ENCODE measurements at places on chromosomes 2 and 18. TPM values are rescaled to one million over a fixed set of nuclear protein-coding genes. Genes with fewer than 3 reads are reported as not detected.

GPR39 gene
- 3.3 TPM for polyA plus RNA-seq

SERPINB2 gene
- 0.10 TPM for polyA plus RNA-seq

SLC35F6 gene
- polyA plus RNA-seq, result 15.8 TPM

FEV gene
- polyA plus RNA-seq, result not detected

STK11IP gene
- polyA plus RNA-seq, result 31.2 TPM

UGT1A7 gene
- 0.07 TPM for polyA plus RNA-seq

CXXC1 gene
- 74.6 TPM for polyA plus RNA-seq

DNA sequence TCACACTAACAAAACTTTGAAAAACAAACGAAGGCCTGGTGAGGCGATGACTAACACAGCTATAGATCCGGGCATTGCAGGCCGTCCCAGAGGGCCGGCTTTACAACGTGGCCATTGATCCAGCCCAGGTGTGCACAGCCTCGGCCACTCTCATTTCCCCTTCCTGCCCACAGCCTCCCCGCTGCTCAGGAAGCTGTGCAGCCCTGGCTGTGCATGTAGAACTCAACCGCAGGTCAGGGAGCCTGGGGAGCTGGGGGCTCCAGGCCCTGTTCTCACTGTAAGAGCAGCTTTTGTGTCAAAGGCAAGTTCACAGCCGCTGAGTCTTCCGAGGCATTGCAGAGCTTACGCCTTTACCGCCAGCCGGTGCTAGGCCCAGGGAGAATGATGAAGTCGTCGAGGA, 87.2 kb downstream of the LONRF2 start:
- no peak for DNase-seq

DNA sequence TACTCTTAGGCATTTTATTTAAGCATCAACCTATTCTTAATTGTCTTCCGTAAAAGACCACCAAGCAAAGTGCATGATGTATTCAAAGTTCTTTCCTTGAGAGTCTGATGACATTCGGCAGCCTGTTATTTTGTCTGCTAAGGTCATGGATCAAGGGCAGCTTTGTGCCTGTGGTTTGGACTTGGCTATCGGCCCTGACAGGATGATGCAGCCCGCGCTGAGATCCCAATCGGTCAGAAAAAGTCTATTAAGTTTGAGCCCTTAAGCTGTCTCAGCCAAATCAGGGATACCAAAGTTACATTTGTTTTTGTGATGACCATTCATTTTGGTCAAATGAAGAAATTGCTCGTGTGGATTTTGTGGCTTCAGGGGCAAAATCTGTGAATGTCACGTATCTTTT, 718.9 kb upstream of the FANCL start:
- no peak for DNase-seq

DNA sequence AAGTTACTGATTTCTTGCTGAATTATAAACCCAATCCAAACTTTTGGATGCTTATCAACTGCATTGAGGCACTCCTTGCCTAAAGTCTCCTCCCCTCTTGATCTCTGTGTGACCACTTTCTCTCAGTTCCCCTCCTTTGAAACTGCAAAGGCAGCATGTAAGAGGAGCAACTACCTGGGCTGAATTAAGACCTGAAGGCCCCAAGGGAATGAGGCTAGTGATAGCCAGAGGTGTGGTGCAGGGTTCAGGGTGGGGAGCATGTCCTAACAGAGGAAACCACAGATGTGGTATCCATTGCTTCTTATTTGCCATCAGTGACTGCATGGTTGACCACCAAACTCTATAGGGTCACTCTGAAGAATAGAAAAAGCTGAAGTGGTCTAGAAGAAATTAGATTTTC, 557.9 kb downstream of the TNS1 start:
- DNase-seq, result no peak

DNA sequence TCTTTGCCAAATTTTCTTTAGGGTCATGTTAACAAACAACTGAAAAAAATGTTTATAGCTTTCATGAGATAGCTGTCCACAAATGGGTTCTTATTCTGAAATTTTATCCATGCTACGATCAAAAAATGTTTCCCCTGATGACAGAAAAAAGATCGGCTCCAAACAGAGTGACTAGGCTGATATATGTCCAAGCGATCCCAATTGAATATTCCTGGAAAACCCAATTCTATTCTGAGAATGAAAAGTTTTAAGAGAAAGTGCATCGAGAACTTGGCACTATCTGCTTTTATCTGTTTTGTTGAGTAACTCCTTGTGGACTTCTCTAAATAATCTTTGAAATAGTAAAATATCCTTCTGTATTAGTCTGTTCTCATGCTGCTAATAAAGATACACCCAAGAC, 19.1 kb downstream of the KCNE4 start:
- DNase-seq, result no peak

DNA sequence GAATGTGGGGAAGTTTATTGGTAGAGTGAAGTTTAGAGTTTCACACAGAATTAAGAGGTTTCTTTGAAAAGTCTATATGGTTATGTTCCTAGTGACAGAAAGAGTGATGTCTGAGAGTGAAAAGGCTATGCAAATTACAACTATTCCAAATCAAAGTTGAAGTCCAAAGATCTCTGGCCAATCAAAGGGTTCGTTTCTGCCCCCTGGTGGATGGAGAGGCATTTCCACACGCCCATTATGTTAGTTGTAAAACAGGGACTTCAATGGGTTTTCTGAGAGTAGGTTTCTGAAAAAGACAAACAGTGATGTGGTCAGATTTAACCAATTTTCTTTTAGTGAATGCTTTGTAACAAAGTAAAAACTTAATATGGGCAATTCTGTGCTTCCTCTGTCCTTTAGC, 441.5 kb upstream of the POU3F3 start:
- no peak for DNase-seq

DNA sequence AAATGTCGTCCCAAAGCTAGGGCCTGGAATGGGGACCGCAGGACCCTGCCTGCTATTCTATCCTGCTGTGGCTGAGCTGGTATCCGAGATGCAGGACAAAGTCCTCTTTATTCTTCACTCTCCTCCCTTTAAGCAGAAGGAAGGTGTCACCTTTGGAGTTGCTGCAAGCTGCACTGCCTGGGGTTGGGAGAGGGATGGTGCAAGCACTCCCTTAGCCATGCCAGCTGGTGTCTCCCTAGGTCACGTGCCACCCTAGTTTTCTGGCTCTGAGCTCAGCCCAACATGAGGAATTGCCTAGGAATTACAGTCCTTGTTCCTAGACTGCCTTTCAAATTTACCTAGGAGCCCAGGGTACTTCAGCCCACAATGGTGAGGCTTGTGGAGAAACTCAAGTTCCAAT, 21.4 kb upstream of the FAM228A start:
- no peak for DNase-seq

DNA sequence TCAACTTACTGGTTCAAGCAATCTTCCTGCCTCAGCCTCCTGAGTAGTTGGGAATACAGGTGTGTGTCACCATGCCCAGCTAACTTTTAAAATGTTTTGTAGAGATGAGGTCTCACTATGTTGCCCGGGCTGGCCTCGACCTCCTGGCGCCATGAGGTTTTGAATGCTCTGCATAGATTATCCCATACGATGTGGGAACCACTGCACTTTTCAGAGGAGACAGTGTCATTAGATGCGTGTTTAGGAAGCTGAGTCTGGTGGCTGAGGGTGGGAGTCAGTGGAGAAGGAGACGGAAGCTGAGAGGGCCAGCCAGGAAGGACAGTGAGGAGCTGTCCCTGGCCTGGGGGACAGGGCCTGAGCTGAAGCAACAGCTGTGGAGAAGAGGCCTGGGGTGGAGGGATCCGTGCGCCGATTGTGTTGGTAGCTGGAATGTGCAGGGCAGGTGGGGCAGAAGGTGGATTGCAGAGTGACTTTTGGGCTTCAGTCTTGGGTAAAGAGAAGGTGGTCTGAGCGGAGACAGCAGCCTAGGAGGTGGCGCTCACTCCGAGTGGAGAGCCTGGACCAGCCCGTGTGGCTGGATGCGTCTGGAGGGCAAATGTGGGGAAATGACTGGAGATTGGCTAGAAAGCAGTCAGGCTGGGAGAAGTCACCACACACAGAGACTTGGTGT, 68.0 kb downstream of the LDLRAD4 start:
- DNase-seq, result no peak

- DNase-seq, result no peak
Observed at GRCh38 chr2:144201868-144202468, 318.0 kb downstream of the ZEB2 start.

- DNase-seq, result no peak
Observed at GRCh38 chr2:9266711-9267110, 60.1 kb downstream of the ASAP2 start.

DNA sequence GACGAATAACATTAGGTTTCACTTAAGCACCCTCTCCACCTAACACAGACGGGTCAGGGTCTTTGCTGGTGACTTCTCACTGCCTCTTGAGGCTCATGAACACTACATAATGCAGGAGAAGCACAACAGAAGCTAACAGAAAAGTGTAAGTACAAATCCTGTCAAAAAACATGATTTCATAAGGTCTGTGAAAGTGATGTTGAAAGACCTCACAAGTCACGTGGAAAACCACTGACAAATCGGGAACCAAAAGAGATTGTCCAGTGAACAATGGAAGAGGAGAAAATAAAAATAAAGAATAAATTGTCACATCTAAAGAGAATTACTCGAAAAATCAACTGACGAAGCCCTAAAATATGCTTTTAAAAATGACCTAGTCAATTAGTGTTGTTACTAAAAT, 14.0 kb downstream of the PSD4 start:
- no peak for DNase-seq

DNA sequence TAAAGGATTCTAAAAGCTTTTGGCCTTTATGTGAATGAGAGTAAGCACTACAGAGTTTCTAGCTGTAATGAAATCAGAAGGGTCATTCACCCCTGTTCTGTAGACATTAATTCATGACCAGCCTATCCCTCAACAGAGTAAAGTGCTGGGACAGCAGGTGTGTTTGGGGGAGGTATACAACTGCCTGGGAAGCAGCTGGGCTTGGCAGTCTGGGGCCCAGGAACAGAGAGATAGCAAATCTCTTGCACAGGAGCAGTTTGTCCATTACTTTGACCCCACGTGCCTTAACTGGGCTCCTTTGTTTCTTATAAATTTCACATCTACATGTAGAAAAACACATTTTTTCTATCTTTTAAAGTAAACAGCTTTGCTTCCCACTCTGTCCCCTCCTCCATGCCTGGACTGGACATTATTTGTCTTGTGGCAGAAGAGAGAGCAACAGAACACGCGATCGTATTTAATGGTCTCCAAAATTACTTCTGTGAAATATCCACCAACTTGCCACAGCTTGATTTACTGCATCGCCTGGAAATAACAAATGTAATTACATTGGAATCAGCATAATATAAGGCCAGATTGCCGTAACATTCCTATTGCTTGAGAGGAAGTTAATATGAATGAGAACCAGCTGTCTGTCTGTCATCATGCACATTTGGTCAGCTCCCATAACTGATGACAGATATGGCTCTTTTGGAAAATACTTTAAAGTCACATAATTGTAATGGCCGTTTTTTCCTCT, 263.8 kb downstream of the RBM43 start:
- no peak for DNase-seq

DNA sequence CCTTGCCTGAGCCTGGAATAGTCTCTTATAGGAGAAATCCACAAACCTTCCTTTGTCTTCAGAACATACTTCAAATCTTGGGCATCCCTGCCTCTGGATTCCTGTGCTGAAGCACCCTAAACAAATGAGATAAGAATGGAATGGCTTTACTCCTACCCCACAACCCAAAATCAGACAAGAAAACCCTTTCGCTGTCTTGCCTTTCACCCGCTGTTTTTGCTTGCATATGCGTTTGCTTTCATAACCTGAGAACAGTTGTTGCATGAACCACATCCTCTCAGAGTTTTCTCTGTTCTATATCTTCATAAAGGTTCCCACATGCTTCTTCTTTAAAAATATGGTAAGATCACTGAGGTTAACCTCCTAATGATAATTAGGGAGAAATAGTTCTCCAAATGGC, 132.1 kb upstream of the MAP3K20 start:
- DNase-seq, result no peak

DNA sequence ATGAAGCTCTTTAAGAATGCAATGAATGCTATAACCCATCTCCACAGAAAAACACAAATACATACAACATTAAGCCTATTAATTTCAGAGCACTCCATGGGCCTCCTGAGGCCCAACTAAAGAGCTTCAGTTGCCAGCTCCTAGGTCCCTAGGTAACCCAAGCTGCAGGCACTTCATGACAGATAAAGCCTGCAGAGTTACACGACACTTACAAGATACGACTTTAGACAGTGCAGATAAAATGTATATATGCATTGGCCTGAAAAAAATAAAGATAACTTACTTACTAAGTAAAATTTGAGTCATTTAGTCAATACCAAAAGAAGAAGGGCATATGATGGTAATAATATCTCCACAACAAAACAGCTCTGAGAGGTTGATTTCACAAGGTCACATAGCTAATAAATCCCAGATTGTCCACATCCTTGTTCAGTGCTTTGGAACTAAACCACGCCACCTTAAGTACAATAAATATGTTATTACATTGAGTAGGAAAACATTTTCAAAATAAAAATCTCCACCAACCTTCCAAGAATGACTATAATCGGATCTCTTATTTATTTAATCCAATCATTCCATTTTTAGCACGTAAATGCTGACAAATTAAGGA, 3.4 kb downstream of the MAP4K3 start:
- peak; percentile 19 for DNase-seq

DNA sequence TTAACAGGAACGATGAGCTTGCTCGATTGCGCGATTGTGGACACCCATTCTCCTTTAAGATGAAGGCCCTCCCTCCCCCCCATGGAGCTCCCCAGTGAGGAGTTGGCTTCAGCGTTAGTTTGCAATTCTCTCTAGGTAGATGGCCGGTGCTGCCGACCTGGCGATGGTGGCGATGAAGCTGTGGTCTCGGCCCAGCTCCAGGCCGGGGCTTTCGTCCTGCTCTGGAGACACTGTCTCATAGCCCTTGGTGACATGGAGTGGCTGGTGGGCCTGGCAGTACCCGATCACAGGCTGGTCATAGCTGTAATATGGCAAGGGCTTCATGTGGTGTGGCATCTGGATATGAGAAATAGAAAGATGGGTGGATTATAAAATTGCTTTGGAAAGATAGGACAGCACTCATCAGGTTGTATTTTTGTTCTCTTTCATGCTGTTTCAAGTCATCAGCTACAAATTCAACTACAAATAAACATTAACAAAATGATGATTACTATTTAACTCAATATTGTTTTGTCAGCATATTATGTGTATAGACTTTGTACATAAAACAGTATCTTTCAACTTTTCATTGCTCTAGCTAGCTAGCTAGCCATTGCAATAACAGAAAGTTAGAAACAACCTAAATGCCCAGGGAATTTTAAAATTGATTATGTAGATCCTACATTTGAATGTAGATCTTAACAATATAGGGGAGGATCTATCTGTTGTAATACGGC, 773.4 kb downstream of the LRRTM4 start:
- no peak for DNase-seq

DNA sequence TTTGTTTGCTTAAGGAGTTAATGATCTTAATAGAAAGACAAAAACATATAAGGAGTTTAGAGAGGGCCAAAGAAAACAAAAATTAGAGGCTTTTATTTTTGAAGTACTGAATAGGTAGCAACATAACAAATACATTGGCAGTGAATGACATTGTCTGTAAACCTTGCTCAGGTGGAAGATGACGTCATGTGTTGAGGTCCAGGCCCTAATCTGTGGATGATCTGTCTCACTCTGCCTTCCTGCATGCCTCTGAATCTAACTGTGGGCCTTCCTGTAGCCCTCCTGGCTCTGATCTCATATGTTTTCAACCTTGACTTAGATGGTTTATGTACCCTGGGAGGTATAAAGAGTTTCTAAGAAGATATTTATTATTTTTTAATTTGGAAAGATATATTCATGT, 58.1 kb upstream of the DYNAP start:
- DNase-seq, result no peak

Data from left kidney (tissue), 8 donors.